Spinal cord (tissue), 10 donors: ENCODE measurements at places on chromosomes 2 and 18. TPM values are rescaled to one million over a fixed set of nuclear protein-coding genes. Genes with fewer than 3 reads are reported as not detected.
A peak's percentile ranks its signal among the peaks of the same experiment; 100 is the strongest.

DNA sequence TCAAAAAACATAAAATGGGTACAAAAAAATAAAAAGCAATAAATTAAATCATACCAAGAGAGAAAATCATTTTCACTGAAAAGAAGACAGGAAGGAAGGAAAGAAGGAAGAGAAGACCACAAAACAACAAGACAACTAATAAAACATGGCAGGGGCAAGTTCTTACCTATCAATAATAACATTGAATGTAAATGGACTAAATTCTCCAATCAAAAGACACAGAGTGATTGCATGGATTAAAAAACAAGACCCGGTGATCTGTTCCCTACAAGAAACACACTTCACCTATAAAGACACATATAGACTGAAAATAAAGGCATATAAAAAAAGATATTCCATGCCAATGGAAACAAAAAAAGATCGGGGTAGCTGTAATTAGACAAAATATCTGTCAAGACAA is 82.6 kb upstream of the CERS6 start:
- no peaks in the 10 kb centered on the region for H3K4me1 ChIP-seq
- no peaks in the 10 kb centered on the region for H3K36me3 ChIP-seq
- DNase-seq: no peak
- no peaks in the 10 kb centered on the region for H3K27me3 ChIP-seq
- H3K4me3 ChIP-seq: no peak overlapping the region

DNA sequence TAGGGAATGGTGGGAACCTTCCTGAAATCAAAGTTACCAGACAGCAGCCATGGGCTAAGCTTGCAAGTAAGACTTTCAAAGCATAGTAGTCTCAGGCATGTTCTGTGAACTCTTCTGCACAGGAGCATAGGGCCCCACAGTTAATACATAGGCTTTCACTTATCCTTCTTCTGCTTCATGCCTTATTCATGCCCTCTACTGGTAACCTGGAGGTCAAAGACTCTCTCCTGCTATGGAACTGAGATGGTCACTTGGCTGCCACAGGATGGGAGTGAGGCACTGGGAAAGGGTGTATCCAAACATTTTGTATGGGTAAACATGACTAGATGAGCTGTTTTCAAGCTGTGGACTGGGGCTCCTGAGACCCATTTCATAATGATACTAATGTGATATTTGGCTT is 49.1 kb upstream of the ZNF638 start:
- no peak overlapping the region for H3K27ac ChIP-seq
- DNase-seq: no peak
- no peaks in the 10 kb centered on the region for H3K36me3 ChIP-seq
- H3K4me3 ChIP-seq: no peak overlapping the region
- H3K4me1 ChIP-seq: peaks cover 2% of the 10 kb centered on the region

GRCh38 chr2:62713837-62714236 is 8.3 kb downstream of the EHBP1 start:
- no peak for DNase-seq
- H3K36me3 ChIP-seq: no peaks in the 10 kb centered on the region
- H3K4me1 ChIP-seq: no peaks in the 10 kb centered on the region
- no peaks in the 10 kb centered on the region for H3K27me3 ChIP-seq
- H3K4me3 ChIP-seq: no peak overlapping the region

GRCh38 chr2:98515250-98515991 is 70.8 kb downstream of the INPP4A start:
- H3K4me1 ChIP-seq: peaks cover 27% of the 10 kb centered on the region
- H3K27ac ChIP-seq: no peak overlapping the region
- H3K4me3 ChIP-seq: no peak overlapping the region
- H3K36me3 ChIP-seq: peaks cover 5% of the 10 kb centered on the region
- DNase-seq: no peak

- peaks cover 6% of the 10 kb centered on the region for H3K4me1 ChIP-seq
- no peaks in the 10 kb centered on the region for H3K36me3 ChIP-seq
- peak overlapping the region; percentile 7 for H3K27ac ChIP-seq
- H3K27me3 ChIP-seq: no peaks in the 10 kb centered on the region
- peak; percentile 39 for DNase-seq
Observed at GRCh38 chr18:26746398-26746797, 119.1 kb downstream of the AQP4 start.

DNA sequence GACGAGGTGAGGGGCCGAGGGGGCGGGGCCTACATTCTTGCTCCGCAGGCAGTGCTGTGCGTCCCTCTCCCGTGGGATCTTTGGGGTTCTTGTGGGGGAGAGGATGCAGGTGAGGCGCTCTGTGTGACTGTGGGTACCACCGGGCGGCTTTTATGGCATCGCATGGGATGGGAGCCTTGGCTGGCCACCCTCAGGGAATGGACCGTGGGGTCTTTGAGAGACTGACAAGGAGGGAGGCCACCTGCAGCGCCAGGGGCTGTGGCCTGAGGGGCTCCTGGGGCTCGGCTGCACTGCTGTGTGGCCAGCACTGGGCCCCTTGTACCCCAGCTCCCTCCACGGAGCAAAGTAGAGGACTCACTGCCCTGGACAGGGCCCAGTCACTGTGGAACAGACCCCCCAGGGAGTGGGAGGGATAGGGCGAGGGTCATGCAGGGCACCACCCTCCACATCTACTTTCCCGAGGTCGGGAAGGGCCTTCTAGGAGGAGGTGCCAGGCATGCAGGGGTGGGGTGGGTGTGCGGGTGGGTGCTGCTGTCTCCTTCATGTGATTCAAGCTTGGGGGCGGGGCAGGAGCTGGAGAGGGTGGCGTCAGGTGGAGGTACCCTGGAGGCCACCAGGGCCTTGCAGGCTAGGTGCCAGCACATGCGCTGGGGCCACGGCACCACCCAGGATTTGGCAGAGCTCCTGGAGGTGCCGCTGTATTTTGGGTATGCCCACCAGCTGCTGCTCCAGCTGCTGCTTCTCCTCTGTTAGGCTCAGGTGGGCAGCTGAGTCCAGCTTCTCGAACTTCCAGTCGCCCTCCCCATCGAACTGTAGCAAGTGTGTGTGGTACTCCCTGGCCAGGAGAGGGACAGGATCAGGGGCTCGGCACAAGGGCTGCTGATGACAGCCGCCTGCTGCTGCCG is 1072.4 kb downstream of the RPIA start:
- no peak overlapping the region for H3K4me3 ChIP-seq
- no peak overlapping the region for H3K27ac ChIP-seq
- H3K4me1 ChIP-seq: peaks cover 5% of the 10 kb centered on the region
- peaks cover 12% of the 10 kb centered on the region for H3K27me3 ChIP-seq
- no peak for DNase-seq

- H3K36me3 ChIP-seq: no peaks in the 10 kb centered on the region
- H3K27me3 ChIP-seq: peaks cover under 1% of the 10 kb centered on the region
- no peak overlapping the region for H3K27ac ChIP-seq
- peaks cover 5% of the 10 kb centered on the region for H3K4me1 ChIP-seq
Observed at GRCh38 chr2:84888401-84889276, 7.8 kb upstream of the TRABD2A start.

DNA sequence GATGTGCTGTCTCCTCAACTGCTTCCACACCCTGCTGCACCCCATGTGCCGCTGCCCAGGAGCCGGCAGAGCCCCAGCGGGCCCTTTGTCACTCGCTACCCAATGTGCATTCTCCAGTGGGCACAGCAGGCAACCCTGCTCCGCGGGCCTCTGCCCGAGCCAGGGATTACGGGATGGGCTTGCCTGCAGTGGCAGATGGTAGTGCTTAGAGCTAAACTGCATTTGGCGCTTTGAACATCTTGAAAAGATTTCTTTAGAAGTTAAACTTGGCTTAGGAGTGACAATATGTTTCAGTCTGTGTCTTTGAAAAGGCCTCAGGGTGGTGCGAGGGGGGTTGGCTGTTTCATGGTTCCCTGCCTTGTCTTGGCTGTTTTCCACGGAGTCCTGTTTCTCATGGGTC is 84.0 kb upstream of the BOD1L2 start:
- no peak for DNase-seq
- peaks cover 18% of the 10 kb centered on the region for H3K4me1 ChIP-seq
- H3K36me3 ChIP-seq: no peaks in the 10 kb centered on the region
- H3K27ac ChIP-seq: no peak overlapping the region

- peaks cover 25% of the 10 kb centered on the region for H3K4me1 ChIP-seq
- no peak overlapping the region for H3K27ac ChIP-seq
- no peaks in the 10 kb centered on the region for H3K27me3 ChIP-seq
- no peak for DNase-seq
Observed at GRCh38 chr2:98514879-98515249, 70.2 kb downstream of the INPP4A start.

- H3K27ac ChIP-seq: no peak overlapping the region
- H3K36me3 ChIP-seq: no peaks in the 10 kb centered on the region
- no peaks in the 10 kb centered on the region for H3K27me3 ChIP-seq
- no peaks in the 10 kb centered on the region for H3K4me1 ChIP-seq
- H3K4me3 ChIP-seq: no peak overlapping the region
Observed at GRCh38 chr18:3163968-3164367, 55.8 kb downstream of the MYOM1 start.

DNA sequence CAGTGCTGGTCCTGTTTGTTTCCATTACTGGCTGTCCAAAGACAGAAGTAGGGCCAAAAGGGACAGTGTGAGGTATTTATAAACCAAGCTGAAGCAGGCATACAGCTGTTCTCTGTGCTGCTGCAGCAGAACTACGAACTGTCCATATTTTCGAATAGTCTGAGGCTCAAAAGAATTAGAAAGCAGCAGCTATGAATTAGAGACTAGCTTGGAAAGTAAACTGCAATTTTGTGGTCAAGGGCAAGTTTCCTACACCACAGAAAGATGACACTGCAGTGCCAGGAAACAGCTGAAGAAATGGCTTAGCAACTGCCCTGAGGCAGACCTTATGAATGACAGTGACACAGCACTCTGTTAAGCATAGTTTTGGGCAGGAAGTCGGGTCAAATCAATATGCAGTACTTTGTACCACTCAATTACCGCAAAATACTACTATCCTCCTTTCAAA is 125.3 kb downstream of the TMEM131 start:
- peaks cover 5% of the 10 kb centered on the region for H3K4me1 ChIP-seq
- H3K36me3 ChIP-seq: no peaks in the 10 kb centered on the region
- H3K27me3 ChIP-seq: no peaks in the 10 kb centered on the region
- no peak overlapping the region for H3K27ac ChIP-seq

GRCh38 chr18:44541781-44542180 is 138.9 kb upstream of the SETBP1 start:
- DNase-seq: no peak
- H3K4me1 ChIP-seq: no peaks in the 10 kb centered on the region
- no peak overlapping the region for H3K4me3 ChIP-seq
- H3K27ac ChIP-seq: no peak overlapping the region
- no peaks in the 10 kb centered on the region for H3K27me3 ChIP-seq

GRCh38 chr2:217383620-217384019 is 523.8 kb upstream of the TNP1 start:
- H3K36me3 ChIP-seq: no peaks in the 10 kb centered on the region
- DNase-seq: no peak
- peaks cover 3% of the 10 kb centered on the region for H3K4me1 ChIP-seq

- no peak for DNase-seq
- H3K4me1 ChIP-seq: peaks cover 10% of the 10 kb centered on the region
- H3K36me3 ChIP-seq: no peaks in the 10 kb centered on the region
- no peak overlapping the region for H3K27ac ChIP-seq
- peaks cover 4% of the 10 kb centered on the region for H3K27me3 ChIP-seq
Observed at GRCh38 chr2:240644859-240645301, 19.6 kb downstream of the GPR35 start.

DNA sequence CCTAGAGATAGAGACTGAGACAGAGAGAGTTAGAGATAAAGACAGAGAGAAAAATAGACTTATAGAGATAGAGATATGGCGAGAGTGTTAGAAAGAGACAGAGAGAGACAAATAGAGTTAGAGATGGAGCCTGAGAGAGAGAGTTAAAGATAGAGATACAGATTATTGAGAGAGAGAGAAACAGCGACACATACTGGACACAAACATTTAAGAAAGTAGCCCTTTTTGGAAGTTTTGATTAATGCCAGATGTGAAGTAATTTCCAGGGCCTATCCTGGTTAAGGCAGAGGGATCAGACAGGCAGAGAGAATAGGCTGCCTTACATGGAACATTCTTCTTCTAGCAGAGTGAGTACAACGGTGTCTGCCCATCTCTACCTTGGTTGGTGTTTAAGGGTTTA is 311.6 kb upstream of the CDH7 start:
- no peaks in the 10 kb centered on the region for H3K27me3 ChIP-seq
- H3K4me3 ChIP-seq: no peak overlapping the region
- H3K4me1 ChIP-seq: no peaks in the 10 kb centered on the region

- H3K36me3 ChIP-seq: no peaks in the 10 kb centered on the region
- H3K4me1 ChIP-seq: no peaks in the 10 kb centered on the region
- no peak overlapping the region for H3K27ac ChIP-seq
- no peak overlapping the region for H3K4me3 ChIP-seq
- no peak for DNase-seq
Observed at GRCh38 chr2:179037807-179038206, 12.1 kb downstream of the CCDC141 start.

GRCh38 chr18:58290116-58290695 is 246.2 kb downstream of the NEDD4L start:
- no peak for DNase-seq
- no peak overlapping the region for H3K27ac ChIP-seq
- no peak overlapping the region for H3K4me3 ChIP-seq
- peaks cover 6% of the 10 kb centered on the region for H3K4me1 ChIP-seq
- no peaks in the 10 kb centered on the region for H3K36me3 ChIP-seq
- no peaks in the 10 kb centered on the region for H3K27me3 ChIP-seq

SPR gene
- 4.1 TPM for total RNA-seq

CHRNG gene
- total RNA-seq: 0.06 TPM

HDLBP gene
- total RNA-seq: 304 TPM

SGPP2 gene
- total RNA-seq: 1.7 TPM

MAP2 gene
- total RNA-seq: 215 TPM

GREB1 gene
- 14.4 TPM for total RNA-seq

SRD5A2 gene
- total RNA-seq: 0.17 TPM

COL6A3 gene
- 245 TPM for total RNA-seq

NOP58 gene
- 63.5 TPM for total RNA-seq

SOCS6 gene
- 30.7 TPM for total RNA-seq

EGR4 gene
- total RNA-seq: not detected
